Naive B cell (primary cell): ENCODE measurements at places on chromosomes 12 and 14.

DNA sequence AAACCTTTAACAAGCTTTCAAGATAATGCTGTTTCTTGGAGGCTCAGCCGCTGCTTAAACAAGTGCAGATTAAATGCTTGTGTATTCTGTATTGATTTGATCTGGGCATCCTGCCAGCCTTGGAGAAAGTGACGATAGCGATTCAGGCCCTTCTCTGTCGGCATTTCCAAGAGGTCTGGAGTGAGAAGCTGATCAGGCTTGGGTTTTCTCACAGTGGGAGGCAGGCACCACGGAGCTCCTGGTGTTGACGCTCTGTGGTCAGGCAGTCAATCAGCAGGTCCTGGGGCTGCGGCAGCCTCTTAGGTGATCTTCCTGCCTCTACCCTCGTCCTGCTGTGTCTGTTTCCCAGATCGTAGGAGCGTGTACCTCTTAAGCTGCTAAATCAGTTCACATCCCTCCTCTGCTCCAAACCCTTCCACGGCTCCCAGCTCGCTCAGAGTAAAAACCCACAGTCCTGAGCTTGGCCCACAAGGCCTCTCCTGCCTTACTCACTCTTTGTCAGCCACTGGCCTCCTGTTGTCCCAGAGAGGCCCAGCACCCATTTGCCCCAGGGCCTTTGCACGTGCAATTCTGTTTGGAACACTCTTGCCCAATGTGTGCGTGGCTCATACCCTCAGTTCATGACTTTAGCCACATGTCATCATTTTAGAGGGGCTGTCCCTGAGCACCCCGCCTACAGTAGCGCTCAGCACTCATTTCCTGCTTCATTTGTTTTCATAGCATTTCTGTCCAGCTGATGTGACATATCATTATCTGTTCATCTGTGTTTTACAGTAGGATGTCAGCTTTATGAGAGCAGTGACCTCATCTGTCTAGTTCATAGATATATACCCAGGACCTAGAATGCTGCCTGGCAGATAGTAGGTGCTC lies 155.4 kb downstream of the AACS start:
- H3K27ac ChIP-seq, result no peak overlapping the region
- H3K27me3 ChIP-seq, result peaks cover 44% of the 10 kb centered on the region
- H3K4me3 ChIP-seq, result no peak overlapping the region
- no peaks in the 10 kb centered on the region for H3K36me3 ChIP-seq

- H3K36me3 ChIP-seq, result no peaks in the 10 kb centered on the region
- no peaks in the 10 kb centered on the region for H3K27me3 ChIP-seq
- no peak for DNase-seq
These were observed 10.8 kb upstream of the BIN2 start for GRCh38 chr12:51334764-51335163.

DNA sequence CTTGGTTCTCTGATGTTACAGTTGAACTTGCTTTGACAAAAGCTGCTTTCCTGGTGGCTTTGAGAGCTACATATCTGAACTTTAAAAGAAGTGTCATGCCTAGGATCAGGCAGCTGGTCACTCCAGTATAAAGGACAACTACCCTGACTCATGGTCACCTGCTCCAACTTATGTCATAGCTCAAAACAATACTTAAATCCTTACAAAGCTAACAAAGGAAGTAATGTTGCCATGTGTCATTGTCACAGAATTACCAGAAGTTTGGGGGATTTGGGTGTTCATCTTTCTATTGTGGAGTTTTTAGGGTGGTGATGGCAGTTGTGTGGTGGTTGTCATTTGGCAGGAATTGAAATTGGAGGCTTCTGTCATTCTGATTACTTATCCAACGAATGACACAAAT lies 1.8 kb upstream of the TCP11L2 start:
- H3K36me3 ChIP-seq, result peaks cover 7% of the 10 kb centered on the region
- DNase-seq, result no peak
- H3K4me1 ChIP-seq, result peaks cover 46% of the 10 kb centered on the region
- peak overlapping the region; percentile 19 for H3K4me3 ChIP-seq
- peak overlapping the region; percentile 100 for H3K27ac ChIP-seq
- no peaks in the 10 kb centered on the region for H3K27me3 ChIP-seq

GRCh38 chr12:40946612-40947194 lies 241.4 kb upstream of the PDZRN4 start:
- H3K4me3 ChIP-seq, result no peak overlapping the region
- DNase-seq, result peak; percentile 18
- no peaks in the 10 kb centered on the region for H3K36me3 ChIP-seq
- H3K4me1 ChIP-seq, result no peaks in the 10 kb centered on the region

GRCh38 chr12:54173066-54173726 lies 15.6 kb downstream of the SMUG1 start:
- no peaks in the 10 kb centered on the region for H3K36me3 ChIP-seq
- H3K4me1 ChIP-seq, result peaks cover 8% of the 10 kb centered on the region
- peaks cover 16% of the 10 kb centered on the region for H3K27me3 ChIP-seq
- H3K27ac ChIP-seq, result no peak overlapping the region

DNA sequence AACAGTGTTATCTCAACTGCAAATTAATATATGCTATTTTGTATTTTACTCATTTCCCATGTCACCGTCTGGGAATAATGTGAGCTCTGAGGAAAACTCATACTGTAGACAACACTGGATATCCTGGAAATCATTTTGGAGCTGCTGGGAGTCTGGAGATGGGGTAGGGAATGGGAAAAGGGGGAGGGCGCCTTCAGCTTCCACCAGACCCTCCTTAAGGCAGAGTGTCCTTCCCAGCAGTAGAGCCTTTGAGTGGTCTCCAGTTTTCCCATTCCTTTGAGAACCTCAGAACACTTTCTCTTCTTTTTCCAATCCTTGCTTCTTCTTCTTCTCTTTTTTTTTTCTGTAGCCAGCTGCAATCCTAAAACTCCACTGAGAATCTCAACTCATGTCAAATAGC lies 5.4 kb upstream of the LRIG3 start:
- H3K4me3 ChIP-seq, result no peak overlapping the region
- DNase-seq, result no peak
- no peak overlapping the region for H3K27ac ChIP-seq
- no peaks in the 10 kb centered on the region for H3K36me3 ChIP-seq

GRCh38 chr12:105554856-105555255 lies 224.4 kb downstream of the C12orf75 start:
- H3K4me1 ChIP-seq, result no peaks in the 10 kb centered on the region
- H3K4me3 ChIP-seq, result no peak overlapping the region
- no peak overlapping the region for H3K27ac ChIP-seq
- H3K27me3 ChIP-seq, result peaks cover under 1% of the 10 kb centered on the region

GRCh38 chr12:53466640-53467039 lies 14.7 kb downstream of the PCBP2 start:
- H3K4me3 ChIP-seq, result no peak overlapping the region
- no peaks in the 10 kb centered on the region for H3K27me3 ChIP-seq
- DNase-seq, result no peak
- peak overlapping the region; percentile 56 for H3K27ac ChIP-seq
- H3K4me1 ChIP-seq, result peaks cover 27% of the 10 kb centered on the region

- H3K4me1 ChIP-seq, result peaks cover 40% of the 10 kb centered on the region
- peak; percentile 31 for DNase-seq
These were observed 7.6 kb upstream of the NUMB start for GRCh38 chr14:73465823-73466532.

GRCh38 chr14:51094282-51094821 lies 553 bp downstream of the TRIM9 start:
- DNase-seq, result peak; percentile 21
- H3K36me3 ChIP-seq, result no peaks in the 10 kb centered on the region
- peaks cover 42% of the 10 kb centered on the region for H3K27me3 ChIP-seq

DNA sequence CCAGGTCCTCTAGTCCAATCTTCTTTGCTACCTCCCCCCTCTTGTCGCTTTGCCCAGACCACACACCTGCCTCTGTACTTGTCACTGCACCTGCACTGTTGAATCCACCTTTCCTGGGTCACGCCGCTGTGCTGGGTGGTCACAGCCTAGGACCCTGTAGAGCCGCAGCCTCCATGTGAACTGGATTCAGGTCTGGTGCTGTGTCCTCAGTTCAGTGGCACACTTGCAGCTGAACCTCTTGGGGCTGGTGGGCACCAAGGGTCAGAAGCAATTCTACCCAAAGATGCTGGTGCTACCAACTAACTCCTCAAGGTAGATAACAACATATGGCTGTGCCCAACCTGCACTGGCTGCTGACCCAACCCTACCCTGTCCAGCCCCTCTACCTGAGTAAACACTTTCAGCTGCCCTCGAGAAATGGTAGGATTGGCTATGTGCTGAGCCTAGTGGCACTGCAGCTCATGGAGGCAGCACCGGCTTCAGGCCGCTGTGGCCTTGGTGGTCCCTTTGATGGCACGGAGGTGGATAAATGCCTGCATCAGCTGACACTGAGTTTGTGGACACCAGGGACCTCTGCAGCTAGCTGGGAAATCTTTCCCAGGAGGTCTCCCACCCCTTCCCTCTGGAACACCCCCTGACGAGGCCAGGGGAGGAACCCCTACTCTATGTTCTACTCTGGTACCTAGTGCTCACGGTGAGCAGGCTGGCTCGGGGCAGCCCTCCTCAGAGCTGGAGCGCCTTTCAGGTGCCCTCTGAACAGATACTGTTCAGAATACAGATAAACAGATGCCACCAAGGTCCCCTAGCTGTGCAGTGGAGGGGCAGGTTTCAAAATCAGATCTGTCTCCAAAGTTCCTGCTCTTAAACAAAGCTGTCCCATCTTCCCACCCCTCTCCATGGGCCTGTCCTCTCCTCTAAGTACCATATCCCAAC lies 14.3 kb downstream of the AGAP2 start:
- H3K4me3 ChIP-seq, result no peak overlapping the region
- no peaks in the 10 kb centered on the region for H3K27me3 ChIP-seq
- peaks cover 27% of the 10 kb centered on the region for H3K4me1 ChIP-seq
- H3K36me3 ChIP-seq, result peaks cover 15% of the 10 kb centered on the region
- no peak for DNase-seq

DNA sequence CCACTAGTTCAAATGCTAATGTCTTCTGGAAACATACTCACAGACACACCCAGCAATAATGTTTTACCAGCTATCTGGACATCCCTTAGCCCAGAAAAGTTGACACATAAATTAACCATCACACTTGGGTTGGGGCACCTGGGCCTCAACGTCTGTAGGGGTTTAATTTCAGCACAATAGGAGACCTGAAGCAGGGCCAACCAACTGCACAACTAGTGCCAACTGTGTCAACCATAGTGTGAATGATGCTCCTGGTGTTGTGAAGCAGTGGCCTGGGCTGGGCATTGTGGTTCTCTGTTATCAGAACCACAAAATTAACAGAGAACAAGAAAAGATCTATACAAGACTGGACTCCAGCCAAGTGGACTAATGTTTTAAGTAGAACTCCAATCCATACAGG lies 106.7 kb upstream of the PPM1H start:
- H3K27ac ChIP-seq, result no peak overlapping the region
- H3K36me3 ChIP-seq, result no peaks in the 10 kb centered on the region
- H3K4me1 ChIP-seq, result no peaks in the 10 kb centered on the region

GRCh38 chr14:61188978-61189808 lies 91.9 kb downstream of the TMEM30B start:
- peaks cover 9% of the 10 kb centered on the region for H3K4me1 ChIP-seq
- H3K36me3 ChIP-seq, result no peaks in the 10 kb centered on the region
- H3K27me3 ChIP-seq, result peaks cover 54% of the 10 kb centered on the region
- H3K27ac ChIP-seq, result no peak overlapping the region
- peak overlapping the region; percentile 12 for H3K4me3 ChIP-seq
- DNase-seq, result no peak

DNA sequence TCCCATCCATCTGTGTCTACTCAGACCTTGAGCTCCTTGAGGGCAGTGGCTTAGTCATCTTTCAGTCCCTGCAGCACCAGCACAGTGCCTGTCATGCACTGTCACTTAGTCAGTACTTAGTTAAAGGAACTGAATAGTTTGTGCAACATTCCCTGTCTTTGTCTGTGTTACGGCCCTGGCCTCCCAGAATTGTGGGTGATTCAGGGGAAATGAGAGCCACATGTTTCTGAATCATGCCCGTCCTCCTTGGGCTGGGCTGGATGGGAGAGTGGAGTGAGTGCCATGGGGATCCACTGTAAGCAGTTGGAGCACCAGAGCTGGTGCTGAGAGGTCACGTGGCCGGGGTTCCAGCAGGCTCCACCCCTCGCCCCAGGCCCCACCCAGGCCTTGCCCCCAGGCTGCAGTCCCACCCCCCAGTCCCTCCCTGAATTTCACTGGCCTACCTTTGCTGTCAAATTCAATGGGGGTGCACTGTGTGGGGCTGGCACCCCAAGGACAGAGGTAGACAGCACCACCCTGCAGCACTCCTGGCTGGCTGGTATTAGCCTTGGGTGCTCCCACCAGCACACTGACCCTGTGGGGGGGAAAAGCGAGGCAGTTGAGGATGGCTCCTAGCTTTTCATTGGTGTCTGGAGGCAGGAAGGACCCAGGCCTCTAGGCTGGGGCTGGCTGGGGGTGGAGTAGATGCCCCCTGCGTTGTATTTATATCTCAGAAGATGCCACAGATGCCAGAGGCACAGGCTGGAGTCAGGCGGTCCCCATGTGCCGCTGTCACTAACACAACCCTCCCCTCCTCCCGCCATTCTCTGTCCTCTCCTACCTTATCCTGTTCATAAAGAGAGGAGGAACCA lies 7.5 kb downstream of the ITGA5 start:
- DNase-seq, result no peak
- peaks cover 4% of the 10 kb centered on the region for H3K36me3 ChIP-seq

DNA sequence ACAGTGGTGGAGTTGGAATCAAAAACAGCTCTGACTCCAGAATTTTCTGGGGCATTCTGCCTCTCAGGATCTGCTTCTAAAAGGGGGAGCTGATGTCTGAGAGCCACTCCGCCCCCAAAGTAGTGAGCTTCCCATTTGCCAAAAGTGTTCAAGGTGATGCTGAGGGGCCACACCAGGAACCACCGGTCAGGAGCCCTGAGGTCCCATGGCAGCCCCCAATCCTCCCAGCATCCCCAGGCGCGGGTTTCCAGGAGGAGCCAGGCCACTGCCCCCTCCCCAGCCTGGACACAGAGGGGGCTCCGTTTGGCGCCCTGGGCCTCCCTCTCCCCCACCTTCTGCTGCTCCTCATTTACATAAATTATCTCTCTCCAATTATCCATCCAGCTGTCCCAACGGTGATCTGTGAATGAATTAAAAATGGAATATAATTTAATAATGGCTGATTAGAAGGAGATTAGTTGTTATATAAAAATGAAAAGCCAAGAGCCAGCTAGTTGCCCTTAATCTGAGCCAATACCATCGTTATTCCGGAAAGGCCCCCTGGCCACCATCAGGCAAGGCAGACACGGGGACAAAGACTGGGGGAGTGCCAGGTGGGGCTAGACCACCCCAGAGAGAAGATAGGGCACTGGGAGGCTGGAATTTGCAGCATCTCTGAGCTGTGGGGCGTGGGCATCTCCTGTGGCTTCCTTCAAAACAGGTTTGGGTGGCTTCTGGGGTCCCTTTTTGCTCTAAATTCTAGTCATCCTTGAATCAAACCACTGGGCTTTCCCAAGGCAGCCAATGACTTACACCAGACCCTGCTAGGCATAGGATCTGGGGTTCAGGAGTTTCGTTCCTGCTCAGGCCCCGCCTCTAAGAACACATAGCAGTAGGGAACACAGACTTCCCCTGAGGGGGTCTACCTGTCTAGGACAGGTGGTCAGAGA lies 19.7 kb upstream of the VSX2 start:
- DNase-seq, result no peak
- H3K4me3 ChIP-seq, result no peak overlapping the region
- peaks cover 56% of the 10 kb centered on the region for H3K27me3 ChIP-seq

GRCh38 chr12:127822809-127823411 lies 444.1 kb upstream of the TMEM132C start:
- no peak overlapping the region for H3K27ac ChIP-seq
- no peak for DNase-seq
- no peak overlapping the region for H3K4me3 ChIP-seq
